ENCODE measurements at places on chromosomes 6 and 20.

DNA sequence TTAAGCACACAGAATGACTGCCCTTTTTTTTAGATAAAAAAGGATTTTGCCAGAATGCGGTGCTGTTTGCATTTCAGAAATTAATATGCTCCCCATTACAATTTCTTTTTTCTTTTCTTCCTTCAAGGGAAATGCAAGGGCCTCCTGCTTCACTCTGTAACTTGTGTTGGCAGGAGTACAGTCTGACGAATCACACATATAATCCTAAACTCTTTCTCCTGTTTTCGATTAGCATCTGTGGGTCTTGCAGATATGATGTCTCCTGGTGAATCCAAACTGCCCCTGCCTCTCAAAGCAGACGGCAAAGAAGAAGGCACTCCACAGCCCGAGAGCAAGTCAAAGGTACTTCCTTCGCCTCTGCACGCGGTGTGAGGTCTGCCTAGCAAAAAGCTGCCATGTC is 149.5 kb downstream of the TMEM242 start:
- DNase-seq: no peak

DNA sequence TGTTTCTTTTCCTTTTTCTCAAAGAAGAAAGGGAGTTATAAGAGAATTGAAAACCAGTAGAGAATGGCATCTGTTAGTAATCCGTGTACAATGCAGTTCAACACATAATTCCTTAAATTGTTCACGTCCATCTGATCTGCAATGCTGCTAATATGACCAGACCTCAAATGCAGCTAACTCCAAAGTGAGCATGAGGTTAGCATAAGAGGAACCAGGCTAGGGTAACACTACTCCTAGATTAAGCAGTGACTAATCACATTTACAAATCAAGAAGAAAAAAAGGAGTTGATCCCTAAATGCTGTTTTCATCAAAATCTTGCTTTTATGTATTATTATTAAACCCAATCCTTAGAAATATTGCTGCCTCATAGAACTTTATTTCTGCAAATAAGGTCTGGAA is 432.7 kb upstream of the ARID1B start:
- no peak for DNase-seq

DNA sequence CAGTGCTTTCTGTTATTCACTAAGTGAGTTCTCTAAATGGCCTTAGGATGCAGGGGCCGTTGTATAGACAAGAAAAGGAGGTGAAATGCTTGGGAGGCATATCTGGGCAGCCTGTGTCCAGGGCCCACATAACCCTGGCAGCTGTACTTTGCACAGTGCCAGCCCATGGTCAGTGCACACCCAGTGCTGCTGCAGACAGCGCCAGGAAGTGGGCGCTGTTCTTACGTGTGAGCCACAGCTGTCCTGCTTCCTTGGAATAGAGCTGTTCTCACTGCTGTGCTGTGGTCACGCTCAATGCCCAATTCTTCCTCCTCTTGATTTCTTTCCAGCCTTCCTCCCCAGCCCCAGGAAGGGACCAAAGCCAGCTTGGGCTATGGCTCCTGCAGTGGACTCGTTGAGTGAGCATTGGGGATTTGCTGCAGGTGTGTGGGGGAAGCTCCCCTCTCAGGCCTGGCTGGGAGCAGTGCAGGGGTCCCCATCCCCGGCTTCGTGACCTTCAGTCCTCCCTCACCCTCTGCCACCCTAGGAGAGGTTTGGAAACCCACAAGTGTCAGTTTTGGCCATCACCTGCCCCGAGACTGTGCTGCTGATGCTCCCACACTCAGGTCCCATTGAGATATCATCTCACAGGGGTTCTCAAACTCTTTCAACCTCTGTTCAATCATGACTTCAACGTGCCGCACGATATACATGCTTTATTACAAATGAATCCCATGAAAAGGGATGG is 246.8 kb upstream of the EXOC2 start:
- no peak for DNase-seq

- peak; percentile 49 for DNase-seq
These were observed 695 bp downstream of the ARHGAP18 start for GRCh38 chr6:129709196-129709768.

- peak; percentile 6 for DNase-seq
These were observed 43.1 kb downstream of the ERMARD start for GRCh38 chr6:169794317-169795055.

DNA sequence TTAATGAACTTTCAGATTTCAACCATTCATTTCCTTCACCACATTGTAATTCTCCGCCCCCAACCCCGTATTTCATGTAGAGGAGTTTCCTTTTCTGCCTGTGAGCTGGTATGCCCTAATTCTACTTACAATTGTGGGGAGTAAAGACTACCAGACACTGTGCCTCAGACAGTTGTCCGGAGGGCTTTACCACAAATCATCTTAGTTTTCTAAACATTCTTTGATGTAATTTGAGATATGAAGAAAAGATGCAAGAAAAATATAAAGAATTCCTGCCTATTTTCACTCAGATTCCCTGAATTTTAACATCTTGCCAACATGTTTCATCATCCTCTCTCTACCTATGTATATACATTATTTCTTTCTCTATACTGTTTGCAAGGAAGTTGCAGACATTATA is 28.3 kb upstream of the LOC128125822 start:
- no peak for DNase-seq

GRCh38 chr6:32865724-32866443 is 11.9 kb downstream of the PSMB9 start:
- DNase-seq: no peak

DNA sequence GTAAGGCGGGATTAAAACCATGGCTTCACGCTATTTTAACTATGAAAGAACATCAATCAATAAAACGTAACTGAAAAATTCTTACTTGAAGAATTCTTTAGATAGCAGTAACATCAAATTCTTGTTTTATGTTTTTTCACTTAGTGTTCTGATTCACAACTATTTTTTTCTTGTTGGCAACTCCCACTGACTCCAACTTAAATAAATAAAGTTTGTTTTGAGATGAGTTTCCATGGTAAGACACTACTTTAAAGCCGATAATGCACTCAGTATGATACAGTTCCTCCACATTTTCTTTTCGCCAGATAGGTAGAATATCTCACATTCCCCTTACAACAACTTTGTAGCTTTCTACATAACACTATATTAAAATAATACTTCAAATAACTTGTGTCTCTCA is 33.1 kb upstream of the CNKSR3 start:
- DNase-seq: no peak

DNA sequence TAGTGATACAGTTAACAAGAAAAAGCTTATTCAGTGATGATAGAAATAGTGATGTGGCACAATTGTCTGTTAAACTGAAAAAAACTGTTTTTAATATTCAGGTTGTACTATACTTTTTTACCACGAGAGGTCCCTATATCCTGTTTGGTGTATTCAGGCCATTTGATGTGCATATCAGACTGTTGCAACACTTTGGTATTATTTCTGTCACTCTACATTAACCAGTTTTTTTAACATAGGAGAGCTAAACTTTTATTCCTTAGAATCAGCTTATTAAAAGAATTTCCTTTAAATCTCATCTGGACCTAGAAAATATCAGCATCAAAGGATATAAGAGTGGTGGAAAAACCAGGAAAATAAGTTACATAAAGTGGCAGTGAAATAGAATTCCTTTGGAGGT is 36.8 kb downstream of the TSPYL4 start:
- DNase-seq: no peak

DNA sequence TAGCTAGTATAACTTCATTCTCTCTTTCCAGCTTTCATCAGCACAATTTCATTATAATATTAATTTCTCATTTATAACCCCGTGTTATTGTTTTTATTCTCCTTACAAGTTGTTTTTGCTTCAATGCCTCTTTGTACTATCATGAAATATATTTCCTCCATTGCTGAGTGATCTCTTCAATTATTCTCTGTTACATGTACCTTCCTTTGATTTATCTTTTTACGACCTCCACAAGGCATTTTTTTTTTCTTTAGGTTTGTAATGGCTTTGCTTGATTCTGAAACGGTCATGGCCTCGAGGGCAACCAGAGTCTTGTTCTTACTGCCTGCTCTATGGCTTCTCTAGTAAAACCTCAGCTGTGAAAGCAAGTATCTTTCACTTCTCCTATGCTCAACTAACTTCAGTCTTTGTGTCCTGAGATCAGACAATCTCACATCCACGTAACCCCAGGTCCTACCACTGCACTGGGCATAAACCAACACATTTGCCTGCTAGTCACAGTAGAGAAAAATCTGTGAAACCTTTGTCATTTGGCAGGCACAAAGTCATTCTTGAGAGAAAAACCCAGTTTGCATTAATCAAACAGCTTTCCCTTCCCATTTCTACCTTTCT is 119.9 kb downstream of the UST start:
- DNase-seq: no peak

- no peak for DNase-seq
These were observed 205.1 kb upstream of the SMLR1 start for GRCh38 chr6:130622142-130622541.

DNA sequence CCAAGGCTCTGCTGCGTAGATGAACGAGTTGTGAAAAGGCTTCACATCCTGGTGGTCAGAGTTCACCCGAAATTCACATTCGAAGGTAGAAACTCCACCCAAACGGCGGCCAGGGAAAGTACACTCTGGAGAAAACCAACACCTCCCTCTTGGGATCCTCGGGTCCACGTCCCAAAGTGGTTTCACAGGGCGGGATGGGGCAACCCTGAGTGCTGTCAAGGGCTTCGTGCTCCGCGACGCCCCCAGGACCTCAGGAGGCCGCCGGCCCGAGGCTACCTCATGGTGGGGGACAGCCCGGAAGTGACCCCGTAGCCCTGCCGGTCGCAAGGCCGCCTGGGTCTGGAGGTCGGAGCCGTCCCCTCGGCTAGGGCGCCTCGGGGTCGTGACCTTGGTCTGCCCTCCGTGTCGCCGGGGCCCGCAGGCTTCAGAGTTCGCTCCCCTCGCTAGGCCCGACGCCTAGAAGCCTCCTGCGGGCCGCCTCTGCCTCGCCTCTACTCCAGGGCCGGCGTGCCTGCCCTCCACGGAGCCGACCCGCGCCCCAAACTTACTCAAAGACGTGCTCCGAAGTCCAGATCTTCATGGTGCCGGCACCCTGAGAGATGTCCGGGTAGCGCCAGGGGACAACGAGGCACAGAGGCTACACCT is at the start of gene PRELID3B:
Gene PRELID3B (minus strand): TSS at position 636 of the 645 bp plus-strand sequence. CDS start 56 bp downstream, at position 580.
- peak; percentile 46 for DNase-seq

GRCh38 chr6:138692058-138692977 is 81.3 kb upstream of the CCDC28A start:
- DNase-seq: peak; percentile 82

- DNase-seq: no peak
These were observed 61.5 kb upstream of the MAP7 start for GRCh38 chr6:136611746-136612145.
